Naive B cell (primary cell): ENCODE measurements at places on chromosomes 13 and 19.
A peak's percentile ranks its signal among the peaks of the same experiment; 100 is the strongest.

- DNase-seq = no peak
Measured at GRCh38 chr13:75762076-75762937, 126.2 kb downstream of the LMO7 start.

GRCh38 chr19:1855828-1856255 is 7.5 kb downstream of the KLF16 start:
- DNase-seq = no peak

GRCh38 chr19:34332027-34332760 is 32.8 kb upstream of the GPI start:
- no peak for DNase-seq

DNA sequence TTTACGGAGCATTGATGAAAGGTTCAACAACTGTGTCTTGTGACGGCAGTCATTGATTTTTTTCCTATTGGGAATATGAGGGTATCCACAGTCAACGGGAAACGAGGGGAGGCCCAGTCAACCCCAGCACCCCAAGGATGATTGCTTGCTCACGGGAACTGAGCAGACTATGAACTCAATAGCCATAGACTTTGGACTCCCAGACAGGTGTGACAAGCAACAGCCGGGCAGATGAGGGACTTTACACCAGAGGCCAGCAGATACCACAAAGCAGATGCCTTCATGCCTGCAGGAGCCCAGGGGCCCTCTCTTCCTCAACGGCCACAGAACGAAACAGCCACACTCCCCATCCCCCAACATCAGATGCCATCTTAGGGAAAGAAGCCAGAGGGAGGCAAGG is 80.3 kb upstream of the FLT1 start:
- DNase-seq = no peak

DNA sequence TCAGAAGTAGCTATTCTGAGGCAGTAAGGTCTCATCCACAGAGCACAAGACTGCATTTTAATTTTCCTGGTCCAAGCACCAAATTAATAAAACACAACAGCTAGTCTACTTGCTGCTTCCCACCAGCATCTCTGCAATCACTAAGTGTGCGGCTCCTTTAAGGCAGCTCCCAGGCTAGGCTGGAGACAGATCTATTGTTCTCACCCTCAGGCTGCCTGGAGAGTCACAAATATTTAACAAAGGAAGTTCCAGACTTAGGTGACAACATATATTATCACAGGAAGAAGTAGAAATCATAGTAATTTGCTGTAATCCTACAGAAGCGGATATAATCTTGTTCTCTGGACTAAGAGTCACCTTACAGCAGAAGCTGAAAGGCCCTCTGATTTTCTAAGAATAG is 2.2 kb upstream of the EID2 start:
- DNase-seq = no peak

- peak; percentile 66 for DNase-seq
Measured at GRCh38 chr19:42422901-42423461, 4.2 kb downstream of the LIPE start.

GRCh38 chr19:14081797-14082674 is 3.5 kb downstream of the C19orf67 start:
- DNase-seq = peak; percentile 28

DNA sequence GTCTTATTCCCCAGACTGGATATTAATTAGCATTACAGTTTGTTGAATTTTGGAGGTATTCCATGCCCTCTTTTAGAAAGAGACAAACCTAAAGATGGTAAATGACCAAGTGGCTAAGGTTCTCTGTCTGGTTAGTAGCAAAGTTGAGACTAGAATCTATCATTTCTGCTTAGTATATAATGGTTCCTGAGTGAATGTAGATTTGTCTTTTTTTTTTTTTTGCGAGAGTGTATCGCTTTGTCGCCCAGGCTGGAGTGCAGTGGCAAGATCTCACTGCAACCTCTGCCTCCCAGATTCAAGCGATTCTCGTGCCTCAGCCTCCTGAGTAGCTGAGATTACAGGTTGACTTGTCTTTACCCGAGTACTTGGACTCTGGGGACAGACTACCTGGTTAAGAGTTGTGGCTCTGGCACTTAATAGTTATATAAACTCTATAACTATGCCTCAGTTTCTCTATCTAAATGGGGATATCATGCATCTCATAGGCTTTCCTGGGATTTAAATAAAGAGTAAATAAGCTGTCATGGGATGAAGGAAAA is 2.7 kb downstream of the NAA16 start:
- no peak for DNase-seq

DNA sequence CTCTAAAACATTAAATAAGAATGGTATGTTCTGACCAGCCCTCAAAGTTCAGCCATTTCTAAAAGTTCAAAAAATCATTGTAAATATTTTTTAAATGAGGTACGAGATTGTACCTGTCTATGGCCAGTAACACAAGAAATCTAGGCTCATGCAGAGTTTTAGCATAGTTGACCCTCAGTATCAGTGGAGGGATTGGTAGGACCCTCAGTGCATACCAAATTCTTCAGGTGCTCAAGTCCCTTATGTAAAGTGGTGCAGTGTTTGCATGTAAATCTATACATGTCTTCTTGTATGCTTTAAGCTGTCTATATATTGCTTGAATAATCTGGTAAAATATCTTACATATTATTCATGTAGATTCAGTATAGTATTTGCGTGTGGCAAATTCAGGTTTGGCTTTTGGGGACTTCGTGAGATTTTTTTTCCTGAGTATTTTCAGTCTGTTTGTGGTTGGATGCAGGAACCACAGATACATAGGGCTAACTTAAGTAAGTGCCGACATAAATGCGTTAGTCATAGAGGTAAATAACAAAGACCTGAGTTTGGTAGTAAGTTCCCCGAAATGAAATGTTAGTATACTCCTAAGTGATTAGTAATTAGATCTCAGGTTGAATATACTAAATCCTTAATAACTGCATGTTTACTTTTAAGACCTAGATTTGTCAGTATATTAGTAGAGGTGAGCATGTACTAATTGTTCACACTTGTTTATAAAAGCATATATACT is 7.8 kb downstream of the MIR17HG start:
- no peak for DNase-seq
